ENCODE measurements at places on chromosomes 5 and 9. TPM values are rescaled to one million over a fixed set of nuclear protein-coding genes. Genes with fewer than 3 reads are reported as not detected.

DNA sequence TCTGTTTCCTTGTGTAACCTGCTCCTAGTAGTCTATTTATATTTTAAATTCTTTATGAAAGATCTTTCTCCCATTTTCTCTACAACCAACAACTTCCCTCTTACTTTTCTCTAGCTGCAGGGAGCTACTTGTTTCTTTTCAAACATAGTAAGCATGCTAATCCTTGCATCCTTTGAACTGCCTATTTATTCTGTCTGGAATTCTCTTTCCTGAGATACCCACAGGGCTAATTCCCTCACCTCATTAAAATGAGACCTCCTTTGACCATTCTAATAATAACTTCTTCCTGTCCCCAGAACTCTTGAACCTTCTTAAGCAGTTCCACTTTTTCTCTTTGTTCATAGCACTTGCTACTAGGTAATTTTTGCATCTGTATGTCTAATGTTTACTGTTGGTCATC lies 620.6 kb upstream of the CDH18 start:
- no peak overlapping the region for H3K27ac ChIP-seq
- no peak overlapping the region for H3K4me3 ChIP-seq
- H3K36me3 ChIP-seq, result no peaks in the 10 kb centered on the region
- no peak for DNase-seq

Gene SH3RF2
- total RNA-seq, result 14.3 TPM

Gene PLAC8L1
- 2.6 TPM for total RNA-seq

DNA sequence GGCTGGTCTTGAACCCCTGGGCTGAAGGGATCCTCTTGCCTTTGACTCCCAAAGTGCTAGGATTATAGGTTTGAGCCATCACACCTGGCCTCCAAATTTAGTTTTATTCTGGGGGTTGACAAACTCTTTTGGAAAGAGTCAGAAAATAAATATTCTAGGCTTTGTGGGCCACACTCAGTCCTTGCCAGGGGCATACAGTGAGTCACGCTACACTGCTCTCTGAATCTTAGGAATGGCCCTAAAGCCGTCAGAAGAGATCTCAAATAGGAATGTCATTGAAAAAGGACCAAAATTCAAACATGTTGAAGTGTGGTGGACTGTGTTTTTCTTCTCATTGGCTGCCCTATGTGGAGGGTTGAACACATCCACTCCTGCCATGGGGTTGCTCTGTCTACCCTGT lies 127.7 kb upstream of the BASP1 start:
- H3K36me3 ChIP-seq, result no peaks in the 10 kb centered on the region
- 0 out of 2 replicates have a peak, but pooled peaks cover 2% of the 10 kb centered on the region for H3K27me3 ChIP-seq
- DNase-seq, result no peak
- H3K4me3 ChIP-seq, result no peak overlapping the region

GRCh38 chr5:151663617-151664293 lies 23.0 kb downstream of the SPARC start:
- no peak overlapping the region for H3K27ac ChIP-seq
- no peak overlapping the region for H3K4me3 ChIP-seq
- H3K36me3 ChIP-seq, result no peaks in the 10 kb centered on the region
- no peaks in the 10 kb centered on the region for H3K27me3 ChIP-seq
- H3K4me1 ChIP-seq, result peaks cover 5% of the 10 kb centered on the region
- no peak for DNase-seq

DNA sequence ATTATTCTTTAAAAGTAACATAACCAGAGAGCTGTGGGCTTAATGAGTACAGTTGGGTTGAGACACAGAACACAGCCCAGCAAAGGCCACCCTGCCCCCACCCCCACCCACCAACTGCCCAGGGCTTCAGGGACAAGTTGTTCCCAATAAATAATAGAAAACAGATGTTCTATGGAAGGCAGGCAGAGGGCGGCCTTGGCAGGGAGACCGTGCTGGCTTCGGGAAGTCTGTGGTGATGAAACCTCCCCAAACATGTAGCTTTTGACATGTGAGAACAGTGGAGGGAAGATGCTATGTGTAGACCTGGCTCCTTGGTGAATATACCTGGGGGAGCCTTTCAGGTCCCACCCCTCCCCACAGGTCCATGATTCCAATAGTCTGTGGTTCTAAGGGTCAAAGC lies 10.0 kb downstream of the TRAF1 start:
- H3K4me3 ChIP-seq, result no peak overlapping the region
- no peaks in the 10 kb centered on the region for H3K36me3 ChIP-seq
- no peaks in the 10 kb centered on the region for H3K4me1 ChIP-seq
- H3K27ac ChIP-seq, result no peak overlapping the region
- DNase-seq, result no peak

DNA sequence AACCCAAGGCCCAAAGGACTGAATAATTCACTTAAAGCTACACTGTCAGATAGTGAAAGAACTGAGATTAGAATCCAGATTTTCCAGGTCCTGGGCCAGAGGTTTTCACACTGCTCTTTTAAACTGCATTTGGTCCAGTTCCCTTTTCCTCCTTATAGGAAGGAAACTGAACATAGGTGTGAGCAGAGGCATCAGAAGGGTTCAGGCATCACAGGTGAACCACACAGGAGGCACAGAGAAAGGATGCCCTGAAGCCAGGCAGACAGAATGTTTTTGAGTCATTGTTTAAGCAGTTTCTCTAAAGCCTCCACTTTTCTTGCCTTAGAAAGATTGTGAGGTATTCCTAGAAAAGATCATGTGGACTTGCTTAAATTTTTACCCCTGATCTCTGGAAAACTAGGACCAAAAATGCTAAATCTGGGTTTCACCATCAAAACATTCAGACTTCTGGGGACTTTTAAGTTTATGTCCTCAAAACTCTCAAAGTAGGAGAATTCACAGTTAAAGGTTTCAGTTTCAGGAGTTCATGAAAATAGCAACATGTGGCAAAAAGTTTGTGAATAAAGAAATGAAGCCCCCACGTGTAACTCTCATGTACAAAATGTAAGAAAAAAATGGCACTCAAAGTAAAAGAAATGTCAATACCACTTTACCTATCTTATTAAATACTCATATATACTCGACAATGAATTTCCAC lies 386.1 kb downstream of the NTRK2 start:
- no peaks in the 10 kb centered on the region for H3K36me3 ChIP-seq
- H3K27ac ChIP-seq, result no peak overlapping the region
- peaks cover 26% of the 10 kb centered on the region for H3K27me3 ChIP-seq
- no peak overlapping the region for H3K4me3 ChIP-seq

Gene RRAGA
- 47.3 TPM for total RNA-seq

DNA sequence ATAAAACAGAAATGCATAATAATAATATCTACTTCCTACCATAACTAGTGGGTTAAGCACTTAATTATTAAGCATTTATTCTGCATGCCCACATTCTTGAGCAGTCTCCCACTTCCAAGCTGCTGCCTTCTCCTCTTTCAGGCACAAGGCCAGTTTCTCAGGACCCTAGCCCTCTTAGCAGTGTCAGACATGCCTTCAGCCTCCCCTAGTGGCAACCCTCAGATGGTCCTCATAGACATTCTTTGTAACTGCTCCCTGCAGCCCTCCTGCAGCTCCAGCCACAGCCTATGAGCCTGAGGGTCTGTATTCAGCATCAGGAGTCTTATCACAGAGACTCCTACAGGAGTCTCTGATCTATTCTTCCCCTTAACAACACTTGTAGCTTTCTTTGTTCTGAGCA lies 3.9 kb downstream of the IL9 start:
- no peak for DNase-seq
- no peaks in the 10 kb centered on the region for H3K36me3 ChIP-seq
- peaks cover 12% of the 10 kb centered on the region for H3K4me1 ChIP-seq
- no peak overlapping the region for H3K27ac ChIP-seq
- H3K4me3 ChIP-seq, result no peak overlapping the region

Gene STC2
- 97.3 TPM for total RNA-seq

Measured in HCT116 (cell line).